DMS79 (cell line): ENCODE measurements at places on chromosomes 2 and 18.

DNA sequence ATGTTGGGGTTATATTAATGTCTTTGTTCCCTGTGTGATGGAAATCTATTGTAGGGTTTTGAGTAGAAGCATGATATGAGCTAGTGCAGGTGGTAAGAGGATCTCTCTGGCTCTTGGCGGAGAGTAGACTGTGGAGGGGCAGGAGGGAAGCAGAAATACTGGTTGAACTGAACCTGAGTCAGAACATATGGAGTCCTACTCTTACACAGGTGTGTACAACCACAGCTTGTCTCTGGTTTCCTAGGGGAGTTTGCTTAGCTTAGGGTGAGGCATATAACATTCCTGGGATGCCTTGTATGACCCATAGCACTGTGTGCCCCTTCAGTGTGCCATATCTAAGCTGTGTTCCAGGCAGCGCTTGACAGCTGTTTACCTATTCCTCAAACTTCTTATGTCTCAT lies 97.3 kb upstream of the GCFC2 start:
- no peak for DNase-seq

- DNase-seq = no peak
Measured at GRCh38 chr2:15810477-15811150, 129.7 kb upstream of the MYCN start.

- DNase-seq = peak; percentile 36
Measured at GRCh38 chr18:50507120-50507590, 52.7 kb upstream of the MAPK4 start.

GRCh38 chr2:60925994-60926740 lies 44.8 kb downstream of the REL start:
- DNase-seq = no peak

GRCh38 chr18:45828917-45829811 lies 3.7 kb downstream of the SIGLEC15 start:
- DNase-seq = no peak

DNA sequence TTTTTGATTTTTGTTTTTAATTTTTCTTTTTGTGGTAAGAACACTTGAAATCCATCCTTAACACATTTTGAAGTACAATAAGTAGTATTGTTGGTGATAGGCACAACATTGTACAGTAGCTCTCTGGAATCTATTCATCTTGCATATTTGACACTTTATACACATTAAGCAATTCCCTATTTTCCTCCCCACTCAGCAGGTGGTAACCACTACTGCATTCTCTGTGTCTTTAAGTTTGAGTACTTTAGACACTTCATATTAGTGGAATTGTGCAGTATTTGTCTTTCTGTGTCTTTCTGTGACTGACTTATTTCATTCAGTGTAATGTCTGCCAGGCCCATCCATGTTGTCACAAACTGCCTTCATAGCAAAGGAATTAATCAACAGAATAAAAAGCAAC lies 471.7 kb upstream of the CDH20 start:
- DNase-seq = no peak
